ENCODE measurements at places on chromosomes 5 and 9.

DNA sequence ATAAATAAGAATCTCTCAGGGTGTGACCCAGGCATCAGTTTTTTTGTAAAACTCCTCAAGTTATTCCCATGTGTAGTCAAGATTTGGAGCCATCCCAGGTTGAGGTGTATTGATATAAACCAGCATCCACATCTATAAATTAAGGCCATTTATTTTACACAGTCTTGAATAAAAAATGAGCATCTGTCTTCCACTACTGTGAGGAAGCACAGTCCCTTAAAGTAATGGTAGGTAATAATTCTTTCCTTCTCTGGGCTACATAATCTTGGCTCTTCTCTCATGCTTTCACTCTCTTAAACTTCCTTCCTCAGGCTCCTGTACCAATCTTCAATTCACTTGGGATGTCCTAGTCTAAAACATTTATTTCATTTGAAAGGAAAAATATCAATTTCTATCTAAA, 110.3 kb downstream of the PDE4D start:
- DNase-seq: no peak

GRCh38 chr5:22572941-22573340, 280.2 kb downstream of the CDH12 start:
- no peak for DNase-seq

- no peak for DNase-seq
These were observed 304.9 kb upstream of the PTGER4 start for GRCh38 chr5:40374853-40375252.

GRCh38 chr9:78932849-78933627, 636.1 kb downstream of the PSAT1 start:
- DNase-seq: no peak

GRCh38 chr9:123657941-123658340, 272.0 kb downstream of the DENND1A start:
- DNase-seq: no peak

DNA sequence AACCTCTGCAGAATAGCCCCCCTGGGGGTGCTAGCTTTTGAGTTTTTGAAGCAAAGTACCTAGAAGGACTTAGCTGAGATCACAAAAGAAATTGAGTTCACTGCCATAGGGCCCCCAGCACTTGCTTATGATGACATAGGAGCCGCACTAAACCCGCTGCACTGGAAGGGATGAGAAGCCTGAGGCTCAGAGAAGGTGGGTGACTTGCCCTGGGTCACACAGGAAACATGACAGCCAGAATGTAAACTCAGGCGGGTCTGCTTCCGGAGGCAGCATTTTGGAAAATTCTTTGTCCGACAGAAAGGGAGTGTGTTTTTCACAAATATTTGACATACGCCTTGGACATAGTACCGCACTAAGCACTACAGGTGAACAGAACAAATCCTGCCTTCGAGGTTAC, 8.4 kb upstream of the TOR1B start:
- DNase-seq: no peak

DNA sequence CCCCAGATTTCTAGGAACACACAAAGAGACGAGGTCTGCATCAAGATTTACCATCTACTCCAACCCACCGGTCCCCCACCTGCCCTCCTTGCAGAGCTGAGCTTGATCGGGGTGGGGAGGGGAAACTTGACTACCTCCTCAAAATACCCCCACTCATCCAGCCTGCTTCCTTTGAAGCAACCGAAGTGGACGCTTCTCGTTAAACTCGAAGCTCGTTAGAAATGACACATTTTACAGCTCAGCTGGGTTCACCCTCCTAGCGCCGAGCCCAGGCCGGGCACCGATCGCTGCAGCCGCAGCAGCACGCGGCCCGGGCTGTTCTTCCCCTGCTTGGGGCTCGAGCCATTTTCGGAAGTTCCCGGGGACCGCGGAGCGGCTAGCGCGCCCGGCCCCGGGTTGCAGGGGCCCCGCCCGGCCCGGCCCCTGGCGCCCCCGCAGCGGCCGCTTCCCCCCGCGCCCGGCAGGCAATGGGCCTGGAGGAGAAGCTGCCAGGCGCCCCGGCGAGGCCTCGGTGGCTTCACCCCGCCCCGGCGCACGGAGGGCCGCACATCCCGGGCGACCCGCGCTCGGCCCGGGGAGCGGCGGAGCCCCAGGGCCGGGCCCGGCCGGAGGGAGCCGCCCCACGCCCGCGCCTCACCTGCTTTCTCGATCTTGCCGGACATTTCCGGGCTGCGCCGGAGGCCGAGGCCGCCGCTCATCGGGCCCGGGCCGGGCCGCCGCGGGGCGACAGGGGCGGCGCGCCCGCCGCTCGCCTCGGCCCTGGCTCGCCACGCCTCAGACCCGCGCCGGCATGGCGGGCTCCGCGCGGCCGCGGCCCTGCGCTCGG, 530 bp downstream of the RAPGEF1 start:
- peak; percentile 69 for DNase-seq

DNA sequence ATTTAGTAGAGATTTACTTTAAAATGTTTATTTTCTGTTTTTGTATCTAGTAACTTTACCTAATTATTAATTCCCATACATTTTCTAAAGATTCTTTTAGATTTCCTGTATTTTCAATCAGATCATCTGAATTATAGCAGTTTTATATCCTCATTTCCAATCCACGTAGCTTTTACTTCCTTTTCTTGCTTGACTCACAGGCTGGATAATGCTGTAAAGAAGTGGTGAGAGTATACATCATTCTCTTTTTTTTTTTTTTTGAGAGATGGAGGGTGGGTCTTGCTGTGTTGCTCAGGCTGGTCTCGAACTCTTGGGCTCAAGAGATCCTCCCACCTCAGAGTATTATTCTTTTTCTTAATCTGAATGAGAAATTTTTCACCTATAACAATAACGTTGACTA, 11.2 kb upstream of the SETX start:
- no peak for DNase-seq

- DNase-seq: no peak
These were observed 749.8 kb upstream of the CDH9 start for GRCh38 chr5:27788184-27788583.

DNA sequence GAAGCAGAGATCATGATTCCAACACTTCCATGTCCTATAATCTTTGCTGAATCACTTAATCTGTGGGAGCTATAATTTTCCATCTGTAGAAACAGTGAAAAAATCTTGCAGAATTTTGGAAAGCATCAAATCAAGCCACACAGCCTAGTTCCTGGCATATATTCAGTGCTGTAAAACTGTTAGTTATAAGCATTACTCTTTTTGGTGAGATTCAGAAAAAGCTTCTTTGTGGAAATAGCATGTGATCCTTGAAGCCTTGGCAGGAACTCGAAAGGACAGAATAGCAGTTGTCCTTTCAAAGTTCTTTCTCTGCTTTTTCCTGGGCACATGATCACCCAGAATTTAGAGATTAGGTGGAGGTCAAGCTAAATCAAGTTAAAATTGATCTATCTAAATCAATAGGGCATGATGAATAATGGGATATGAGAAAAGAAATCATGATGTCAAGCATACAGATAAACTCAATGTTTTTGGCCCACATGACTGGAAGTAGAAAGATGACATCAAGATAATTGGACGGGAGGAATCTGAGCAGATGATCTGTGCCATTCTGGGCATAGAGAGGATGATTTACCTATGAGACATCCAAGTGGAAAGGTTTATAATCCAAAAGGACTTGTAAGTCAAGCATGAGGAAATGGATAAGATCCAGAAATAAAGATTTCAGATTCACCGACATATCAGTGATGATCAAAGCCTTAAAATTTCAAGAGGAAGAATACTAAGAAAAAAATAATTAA, 73.1 kb downstream of the TMEM232 start:
- DNase-seq: no peak

Data from 8988T (cell line).